ENCODE measurements at places on chromosomes 6 and 20.

DNA sequence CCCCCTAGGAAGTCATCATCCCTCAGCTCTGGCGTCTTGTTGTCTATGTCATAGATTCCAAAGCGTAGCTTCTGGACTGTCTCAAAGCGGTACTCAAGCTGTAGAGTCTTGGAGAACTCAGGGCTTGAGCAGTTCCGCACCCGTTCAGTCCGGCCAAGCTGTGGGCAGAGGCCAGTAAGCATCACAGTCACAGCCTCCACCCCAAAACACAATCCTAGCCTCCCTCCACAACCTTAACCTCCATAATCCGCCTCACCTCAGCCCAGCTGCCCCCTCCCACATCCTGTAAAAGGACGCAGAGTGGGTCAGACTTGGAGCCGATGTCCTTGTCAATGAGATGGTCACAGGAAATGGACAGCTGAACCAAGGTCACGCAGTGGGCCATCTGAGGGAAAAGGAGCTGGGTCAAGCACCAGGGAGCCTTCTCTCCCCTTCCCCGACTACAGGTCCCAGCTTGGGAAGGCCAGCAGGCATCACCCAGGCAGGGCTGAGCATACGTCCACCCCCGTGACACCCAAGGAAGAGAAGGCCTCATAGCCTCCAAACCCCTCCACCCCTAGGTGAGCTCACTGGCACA, 17.0 kb downstream of the SPAG4 start:
- no peak for DNase-seq

DNA sequence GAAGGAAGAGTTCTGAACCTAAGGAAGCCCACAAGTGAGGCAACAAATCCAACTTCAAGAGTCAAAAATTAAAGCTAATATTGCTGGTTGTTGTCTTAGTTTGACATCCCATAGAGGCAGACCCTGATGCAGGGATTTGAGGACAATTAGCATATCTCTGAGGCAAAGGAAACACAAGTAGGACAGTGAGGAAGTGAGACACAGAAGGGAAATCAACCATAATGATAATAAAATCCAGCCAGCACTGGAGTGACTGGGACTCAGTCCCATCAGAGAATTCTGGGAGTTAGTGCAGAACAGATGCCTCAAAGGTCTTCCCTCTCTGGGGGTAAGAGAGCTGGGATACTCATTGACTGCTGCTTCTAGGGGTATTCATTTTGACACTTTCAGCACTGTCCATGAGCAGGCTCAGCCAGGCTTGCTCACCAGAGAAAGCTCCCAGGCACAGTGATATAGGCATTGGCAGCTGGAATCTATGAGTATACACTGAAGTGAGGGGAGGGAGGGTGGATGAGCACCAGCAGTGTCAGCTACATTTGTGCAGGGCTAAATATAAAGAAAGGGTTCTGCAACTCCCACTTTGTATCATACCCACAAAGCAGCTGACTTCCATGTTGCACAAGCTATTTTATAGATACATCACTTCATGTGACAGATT, 43.4 kb upstream of the SPTLC3 start:
- no peak for DNase-seq

DNA sequence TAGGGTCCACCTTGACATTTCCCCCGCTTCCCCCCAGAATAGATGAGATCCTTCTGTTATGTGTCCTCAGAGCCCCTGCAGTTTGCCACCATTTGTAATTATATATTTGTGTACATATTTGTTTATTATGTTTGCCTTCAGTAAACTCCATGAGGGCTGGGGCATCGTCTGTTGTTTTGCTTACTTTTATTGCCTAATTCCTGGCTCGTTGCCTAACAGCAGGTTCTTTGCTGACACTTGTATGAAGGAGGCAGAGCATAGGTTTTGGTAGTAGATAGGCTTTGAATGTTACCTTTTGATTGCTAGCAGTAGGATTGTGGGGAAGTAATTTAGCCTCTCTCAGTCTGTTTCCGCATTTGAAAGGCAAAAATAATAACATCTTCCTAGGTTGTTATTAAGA, 9.9 kb downstream of the MAP3K4 start:
- peak; percentile 44 for DNase-seq

DNA sequence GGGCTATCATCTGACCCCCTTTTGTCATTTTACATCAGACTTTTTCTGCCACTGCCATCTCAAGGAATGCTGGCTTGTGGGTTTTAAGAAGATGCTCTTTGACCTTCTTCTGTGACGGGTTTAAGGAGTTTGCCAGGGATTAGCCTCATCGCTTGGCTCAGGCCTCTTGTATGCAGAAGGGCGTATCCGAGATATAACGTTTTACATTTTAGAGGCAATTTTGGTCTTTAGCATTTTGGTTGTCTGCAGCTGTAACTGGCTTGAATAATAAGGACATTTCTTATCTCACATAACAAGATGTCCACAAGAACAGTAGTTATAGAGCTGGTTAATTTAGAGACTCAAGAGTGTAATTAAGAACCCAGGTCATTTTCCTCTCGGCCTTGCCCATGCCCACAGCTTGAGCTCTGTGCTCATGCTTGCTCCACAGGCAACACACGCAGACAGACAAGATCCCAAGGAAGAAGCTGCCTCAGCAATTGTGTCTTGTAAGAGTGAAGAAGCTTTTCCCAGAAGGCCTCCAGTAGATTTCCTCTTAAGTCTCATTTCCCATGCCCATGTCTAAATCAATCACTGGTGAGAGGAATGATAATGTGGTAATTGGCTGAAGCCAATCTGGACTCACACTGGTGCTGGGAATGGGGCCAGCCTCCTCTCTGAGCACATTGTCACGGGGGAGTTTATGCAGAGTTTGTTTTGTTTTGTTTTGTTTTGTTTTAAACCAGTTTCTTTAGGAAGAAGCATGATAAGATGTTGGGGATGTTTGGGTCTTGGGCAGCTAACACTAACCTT, 36.8 kb downstream of the PTCHD4 start:
- DNase-seq, result no peak

GRCh38 chr6:157014871-157015270, 237.7 kb downstream of the ARID1B start:
- no peak for DNase-seq

GRCh38 chr6:137571854-137572253, 77.7 kb upstream of the OLIG3 start:
- peak; percentile 17 for DNase-seq

- DNase-seq, result no peak
Observed at GRCh38 chr20:4083098-4083865, 67.9 kb upstream of the RNF24 start.

GRCh38 chr6:25713824-25714223, 40.7 kb upstream of the SLC17A4 start:
- peak; percentile 63 for DNase-seq

DNA sequence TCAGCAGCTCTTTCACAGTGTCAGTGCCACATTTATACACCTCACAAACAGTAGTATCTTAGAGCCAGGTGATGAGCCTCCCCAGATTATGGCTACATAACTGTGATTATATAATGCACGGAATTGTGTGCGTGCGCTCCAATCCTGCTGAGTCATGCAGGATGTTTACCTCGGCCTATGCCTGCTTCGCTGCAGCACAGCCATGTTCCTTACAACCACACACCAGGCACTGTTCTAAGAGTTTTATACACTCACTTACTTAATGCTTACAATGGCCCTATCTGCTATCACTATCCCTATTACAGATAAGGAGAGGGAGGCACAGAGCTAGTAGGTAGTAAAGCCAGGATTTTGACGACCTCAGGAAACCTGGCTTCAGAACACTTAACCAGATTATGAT, 7.3 kb downstream of the ZKSCAN3 start:
- DNase-seq, result no peak

DNA sequence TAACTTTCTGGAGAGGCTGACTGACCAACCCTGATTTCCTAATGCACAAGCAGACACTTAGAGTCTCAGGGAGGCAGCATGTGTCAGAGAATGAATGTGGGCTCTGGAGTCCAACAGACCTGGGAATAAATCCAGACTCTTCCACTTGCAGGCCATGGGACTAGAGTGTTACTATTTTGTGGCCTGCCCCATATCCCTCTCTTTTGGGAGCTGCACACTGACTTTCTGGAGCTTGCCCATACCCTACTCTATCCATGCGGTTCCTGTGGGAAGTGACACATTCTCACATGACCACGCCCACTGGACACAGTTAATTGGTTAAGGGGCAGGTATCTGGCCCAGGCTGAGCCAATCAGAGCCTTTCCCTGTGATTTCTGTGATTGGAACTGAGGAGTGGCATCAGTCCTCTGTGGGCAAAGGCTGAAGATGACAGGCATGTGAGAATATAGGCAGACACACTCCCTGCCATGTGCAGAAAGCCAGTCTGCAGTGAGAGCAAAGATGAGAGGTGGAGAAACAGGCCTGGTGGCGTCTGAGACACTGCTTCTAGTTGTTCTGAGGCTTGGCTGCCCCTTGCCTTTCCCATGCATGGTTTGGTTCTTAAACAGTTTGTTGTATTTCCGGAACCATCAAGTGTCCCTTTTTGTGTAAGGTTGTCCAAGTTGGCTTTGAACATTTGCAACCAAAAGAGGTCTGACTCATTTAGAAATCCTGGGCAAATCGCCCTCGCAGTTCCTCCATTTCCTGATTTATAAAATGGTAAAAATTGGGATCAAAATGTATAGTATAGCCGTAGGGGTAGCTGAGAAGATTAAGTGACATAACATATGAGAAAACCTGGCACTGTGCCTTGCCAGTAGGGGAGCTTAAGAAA, 125.6 kb downstream of the CDC5L start:
- no peak for DNase-seq

DNA sequence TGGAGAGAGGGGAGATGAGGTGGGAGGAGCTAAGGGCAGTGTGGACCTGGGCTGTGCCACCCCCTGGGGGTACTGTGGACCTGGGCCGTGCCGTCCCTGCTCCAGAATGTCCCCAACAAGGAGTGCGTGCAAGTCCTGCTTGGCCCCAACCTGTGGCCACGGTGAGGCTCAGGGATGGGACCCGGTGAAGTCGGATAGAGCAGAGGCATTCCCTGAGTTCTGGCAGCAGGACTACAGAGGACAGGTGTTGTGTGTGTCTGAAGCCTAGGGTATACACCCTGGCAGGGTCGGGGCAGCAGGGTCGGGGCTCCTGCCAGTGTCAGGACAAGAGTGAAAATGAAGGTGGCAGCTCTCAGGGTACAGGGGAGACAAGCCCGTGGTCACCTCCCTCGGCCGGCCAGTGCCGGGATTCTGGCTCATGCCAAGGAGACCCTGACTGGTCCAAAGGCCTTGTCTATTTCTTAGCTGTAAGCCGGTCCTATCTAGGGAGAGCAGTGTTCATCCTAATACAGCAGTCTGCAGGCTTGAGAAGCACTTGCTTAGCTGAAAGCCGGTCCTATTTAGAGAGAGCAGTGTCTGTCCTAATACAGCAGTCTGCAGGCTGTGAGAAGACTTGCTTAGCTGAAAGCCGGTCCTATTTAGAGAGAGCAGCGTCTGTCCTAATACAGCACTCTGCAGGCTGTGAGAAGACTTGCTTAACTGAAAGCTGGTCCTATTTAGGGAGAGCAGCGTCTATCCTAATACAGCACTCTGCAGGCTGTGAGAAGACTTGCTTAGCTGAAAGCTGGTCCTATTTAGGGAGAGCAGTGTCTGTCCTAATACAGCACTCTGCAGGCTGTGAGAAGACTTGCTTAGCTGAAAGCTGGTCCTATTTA, 95.9 kb downstream of the SMOC2 start:
- no peak for DNase-seq

- no peak for DNase-seq
Observed at GRCh38 chr20:53679597-53680309, 86.1 kb upstream of the ZNF217 start.

DNA sequence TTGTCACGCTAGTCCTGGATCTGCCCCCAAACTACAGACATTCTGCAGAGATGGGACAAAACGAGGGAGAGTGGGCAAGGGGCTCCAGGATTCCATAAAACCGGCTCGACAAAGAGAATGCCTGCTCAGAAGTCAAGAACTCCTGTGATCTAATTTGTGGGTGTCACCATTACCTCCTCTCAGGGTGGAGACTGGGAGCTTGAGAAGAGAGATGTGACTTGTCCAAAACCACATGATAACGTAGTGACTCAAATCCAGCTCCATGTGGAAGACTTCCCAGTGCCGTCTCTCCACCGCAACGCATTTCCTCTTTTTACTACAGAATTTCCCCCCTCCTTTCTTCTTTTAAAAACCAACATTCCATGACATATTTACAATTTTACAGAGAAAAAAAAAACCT, 44.3 kb downstream of the TRERF1 start:
- DNase-seq, result no peak

DNA sequence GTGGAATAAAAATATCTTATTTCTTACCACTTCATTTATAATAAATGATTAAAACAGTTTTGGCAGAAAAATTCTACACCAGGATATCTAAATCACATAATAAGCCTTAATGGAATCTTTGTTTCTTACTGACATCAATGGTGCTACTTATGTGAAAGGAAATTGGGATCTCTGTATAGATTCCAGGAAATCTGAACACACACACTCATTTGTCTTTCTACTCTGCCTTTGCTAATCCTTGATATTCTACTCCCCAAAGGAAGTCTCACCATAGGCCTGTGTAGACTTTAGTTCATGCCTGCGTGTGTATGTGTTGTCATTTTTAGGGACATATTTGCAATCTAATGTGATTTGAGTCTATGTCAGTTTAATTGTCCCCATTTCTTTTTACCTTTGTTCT, 7.9 kb downstream of the ADGRB3 start:
- DNase-seq, result no peak

DNA sequence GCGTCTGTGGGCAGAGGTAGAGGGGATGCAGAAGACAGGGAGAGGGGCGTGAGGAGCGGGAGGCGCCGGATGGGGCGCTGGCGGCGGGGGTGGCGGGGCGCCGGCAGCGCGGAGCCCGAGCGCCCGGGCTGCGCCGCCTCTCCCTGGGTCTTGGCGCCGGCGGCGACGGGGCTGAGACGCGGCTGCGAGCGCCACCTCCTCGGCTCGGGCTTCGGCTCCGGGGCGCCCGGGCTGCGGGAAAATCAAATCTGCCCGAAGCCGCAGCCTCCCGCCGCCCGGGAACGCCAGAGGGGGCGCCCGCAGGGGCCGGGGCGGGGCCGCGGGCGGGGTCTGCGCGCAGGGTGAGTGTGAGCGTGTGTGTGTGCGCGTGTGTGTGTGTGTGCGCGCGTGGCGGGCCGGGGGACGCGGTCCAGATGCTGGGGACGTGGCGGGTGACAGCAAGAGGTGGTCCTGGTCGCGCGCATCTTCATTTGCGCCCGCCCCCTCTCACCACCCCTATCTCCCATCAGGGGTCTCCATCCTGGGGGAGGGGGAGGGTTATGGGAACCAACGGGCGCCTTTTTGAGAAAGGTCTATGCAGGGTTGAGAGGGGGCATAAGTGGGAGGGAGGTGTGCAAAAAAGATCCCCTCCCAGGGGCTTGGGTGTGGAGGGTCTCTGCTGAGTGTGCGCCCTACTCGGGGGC, 646 bp upstream of the CPNE5 start:
- peak; percentile 43 for DNase-seq
